ENCODE measurements at places on chromosomes 5 and 9. TPM values are rescaled to one million over a fixed set of nuclear protein-coding genes. Genes with fewer than 3 reads are reported as not detected.
A peak's percentile ranks its signal among the peaks of the same experiment; 100 is the strongest.

GRCh38 chr5:149581931-149582768 lies 852 bp downstream of the ARHGEF37 start:
- no peak for DNase-seq
- H3K27me3 ChIP-seq: peaks cover 10% of the 10 kb centered on the region
- H3K4me3 ChIP-seq: peak overlapping the region; percentile 56
- H3K27ac ChIP-seq: no peak overlapping the region

DNA sequence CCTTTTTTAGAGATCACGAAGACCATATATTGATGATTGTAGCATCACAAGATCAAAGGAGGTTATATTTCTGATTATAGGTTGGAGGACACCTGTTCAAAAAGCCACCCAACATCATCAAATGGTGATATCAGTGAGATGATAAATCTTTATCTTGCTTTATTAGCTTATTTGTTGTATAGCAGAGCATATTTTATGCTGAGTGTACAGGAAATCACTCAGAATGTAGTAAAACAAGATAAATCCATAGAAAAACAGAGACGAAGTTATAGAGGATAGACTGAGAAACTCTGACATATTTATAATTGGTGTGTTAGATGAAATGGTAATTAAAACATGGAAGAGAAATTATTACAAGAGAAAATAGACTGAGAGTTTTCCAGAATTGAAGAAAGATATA lies 69.8 kb upstream of the DMAC1 start:
- H3K27me3 ChIP-seq: no peaks in the 10 kb centered on the region
- H3K4me3 ChIP-seq: no peak overlapping the region
- no peaks in the 10 kb centered on the region for H3K36me3 ChIP-seq
- no peak for DNase-seq

- no peaks in the 10 kb centered on the region for H3K27me3 ChIP-seq
- H3K27ac ChIP-seq: no peak overlapping the region
- H3K4me3 ChIP-seq: no peak overlapping the region
- no peaks in the 10 kb centered on the region for H3K36me3 ChIP-seq
- no peaks in the 10 kb centered on the region for H3K4me1 ChIP-seq
- DNase-seq: no peak
Measured at GRCh38 chr9:118170032-118170955, 466.1 kb downstream of the TLR4 start.

HTR1A gene
- total RNA-seq: not detected

DNA sequence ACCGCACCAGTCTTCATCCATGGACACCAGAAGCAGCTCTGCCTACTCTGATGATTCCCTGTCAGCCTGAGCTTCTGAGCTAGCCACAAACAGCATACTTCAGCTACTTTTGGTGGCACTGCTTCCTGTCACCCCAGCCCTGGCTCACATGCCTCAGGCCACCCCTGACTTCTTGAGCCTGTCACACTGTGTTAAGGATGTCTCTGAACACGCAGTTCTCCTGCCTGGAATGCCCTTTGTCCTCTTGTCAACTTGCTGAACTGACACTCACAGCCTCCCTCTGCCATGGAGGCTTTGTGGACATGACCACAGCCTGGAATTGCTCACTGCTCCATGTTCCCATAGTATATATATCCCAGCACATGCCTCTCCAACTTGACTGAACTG lies 7.2 kb downstream of the MACROH2A1 start:
- no peak for DNase-seq

- H3K4me1 ChIP-seq: no peaks in the 10 kb centered on the region
- no peaks in the 10 kb centered on the region for H3K36me3 ChIP-seq
Measured at GRCh38 chr9:19879062-19879461, 90.2 kb upstream of the SLC24A2 start.
